WTC11 (cell line): ENCODE measurements at places on chromosomes 5 and 9.

DNA sequence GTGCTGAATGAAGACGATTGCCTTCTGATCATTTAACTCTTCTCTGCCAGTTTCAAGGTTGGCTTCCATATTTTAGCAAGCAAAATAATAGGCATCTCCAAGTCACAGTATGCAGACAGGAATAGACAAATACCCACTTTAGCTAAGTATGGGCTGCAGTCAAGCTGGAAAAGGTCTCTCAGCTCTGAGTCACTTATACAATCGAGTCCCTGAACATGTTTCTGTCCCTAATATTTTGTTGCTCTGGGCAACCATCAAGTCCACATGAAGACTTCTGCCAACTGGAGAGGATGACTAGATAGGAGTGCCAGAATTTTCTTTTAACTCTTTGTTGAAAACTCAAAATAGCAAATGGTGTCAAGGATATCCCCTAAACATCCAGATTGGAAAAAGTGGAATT is 575.3 kb downstream of the RAB3C start:
- DNase-seq = no peak

DNA sequence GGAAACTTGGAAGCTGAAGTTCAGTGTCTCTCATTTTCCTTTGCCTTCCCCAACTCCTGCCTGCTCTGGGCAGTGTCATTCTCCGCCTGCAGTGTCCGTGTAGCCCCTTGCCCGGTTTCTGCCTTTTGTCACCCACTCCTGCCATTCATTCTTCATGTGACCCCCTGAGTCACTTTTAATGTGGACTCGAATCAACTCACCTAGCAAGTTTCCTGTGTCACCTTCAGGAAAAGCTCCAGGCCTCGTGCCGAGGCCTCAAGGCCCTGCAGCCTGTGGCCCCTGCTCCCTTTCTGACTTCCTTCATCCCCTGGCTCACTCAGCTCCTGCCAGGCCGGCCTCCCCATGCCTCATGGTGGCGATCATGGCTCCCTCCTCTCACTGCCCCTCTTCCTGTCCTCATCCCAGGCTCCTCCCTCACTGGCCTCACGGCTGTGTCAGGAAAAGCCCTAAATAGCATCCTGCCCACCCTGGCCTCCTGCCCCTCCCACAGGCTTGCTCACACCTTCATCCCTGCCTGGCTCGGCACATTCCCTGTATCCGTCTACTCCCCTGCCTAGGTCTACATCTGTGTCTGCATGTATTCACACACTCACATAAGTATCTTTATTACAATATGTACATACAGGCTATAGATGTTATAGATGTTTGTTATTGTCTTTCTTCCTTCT is 294.9 kb downstream of the MED10 start:
- peak; percentile 33 for DNase-seq

- DNase-seq = no peak
Measured at GRCh38 chr9:69918322-69918721, 97.7 kb downstream of the CFAP95 start.

DNA sequence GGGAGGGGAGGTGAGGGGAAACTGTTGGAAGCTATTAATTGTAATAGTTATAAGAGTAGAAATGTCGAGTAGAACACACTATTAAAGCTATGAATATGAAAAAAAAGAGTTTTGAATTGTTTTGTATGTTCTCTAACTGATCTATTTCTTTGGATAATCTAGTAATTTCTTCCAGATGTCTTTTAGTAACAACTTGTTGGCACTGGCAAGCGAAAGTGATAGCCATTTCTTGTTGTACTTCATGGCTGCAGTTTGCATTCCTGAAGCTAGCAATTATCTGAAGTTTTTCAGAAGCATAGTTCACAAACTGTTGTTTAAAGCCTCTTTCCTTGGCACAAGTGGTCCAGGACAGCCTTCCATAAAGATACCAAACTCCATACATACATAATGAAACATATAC is 49.4 kb upstream of the SPATA31C2 start:
- no peak for DNase-seq

DNA sequence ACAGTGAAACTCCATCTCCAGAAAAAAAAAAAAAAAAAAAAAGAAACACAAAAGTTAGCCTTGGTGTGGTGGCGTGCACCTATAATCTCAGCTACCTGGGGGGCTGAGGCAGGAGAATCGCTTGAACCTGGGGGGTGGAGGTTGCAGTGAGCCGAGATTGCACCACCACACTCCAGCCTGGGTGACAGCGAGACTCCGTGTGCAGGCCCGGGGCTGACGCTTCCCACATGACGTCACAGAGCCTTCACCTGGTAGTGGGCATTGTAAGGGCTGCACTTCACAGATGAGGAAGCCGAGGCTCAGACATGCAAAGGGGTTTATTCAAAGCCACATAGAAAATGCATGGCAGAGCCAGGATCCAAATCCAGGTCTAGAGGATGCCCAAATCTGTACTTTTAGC is 114.2 kb downstream of the GAPVD1 start:
- no peak for DNase-seq

GRCh38 chr9:114313186-114313585 is 9.7 kb upstream of the ORM1 start:
- DNase-seq = no peak

DNA sequence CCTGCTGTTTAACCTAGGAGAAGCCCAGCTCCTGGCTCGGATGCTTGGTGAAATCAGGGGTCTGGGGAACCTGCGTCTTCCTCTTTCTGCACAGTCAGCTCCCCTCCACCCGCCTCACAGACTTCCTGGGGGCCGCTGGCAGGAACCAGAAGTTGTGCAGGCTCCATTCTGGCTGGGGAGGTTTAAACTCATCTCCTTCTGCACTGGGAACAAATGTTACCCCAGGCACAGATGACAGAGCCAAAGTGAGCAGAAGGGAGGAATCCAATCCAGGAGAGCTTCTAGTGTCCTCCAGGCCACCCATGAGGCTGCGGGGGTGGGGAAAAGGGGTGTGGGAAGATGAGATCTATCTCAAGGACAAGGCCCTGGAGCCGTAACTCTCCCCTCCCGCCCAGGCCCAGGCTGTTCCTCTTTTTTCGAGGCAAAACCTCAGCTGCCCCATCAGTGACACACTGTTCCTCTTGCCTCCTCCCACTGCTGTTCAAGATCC is 31.2 kb downstream of the KCNMB1 start:
- no peak for DNase-seq
